ENCODE measurements at places on chromosomes 16 and 17.

GRCh38 chr17:59601130-59601529 is 18.6 kb upstream of the CLTC start:
- DNase-seq = no peak

- no peak for DNase-seq
These were observed 169.3 kb downstream of the CYB561 start for GRCh38 chr17:63276821-63277220.

GRCh38 chr17:43482103-43483012 is 1.4 kb upstream of the DHX8 start:
- no peak for DNase-seq

GRCh38 chr16:28609631-28610594 is at the start of gene SULT1A1:
SULT1A1 (minus strand) TSS chr16:28610044; CDS start chr16:28608855, 1,189 bp downstream.
- DNase-seq = peak; percentile 71
